Neural progenitor cell (in vitro differentiated cells): ENCODE measurements at places on chromosomes 6 and 20. TPM values are rescaled to one million over a fixed set of nuclear protein-coding genes. Genes with fewer than 3 reads are reported as not detected.
A peak's percentile ranks its signal among the peaks of the same experiment; 100 is the strongest.

- H3K4me3 ChIP-seq = peak overlapping the region; percentile 55
- H3K36me3 ChIP-seq = no peaks in the 10 kb centered on the region
- no peak overlapping the region for H3K27ac ChIP-seq
- peaks cover 8% of the 10 kb centered on the region for H3K27me3 ChIP-seq
These were observed 674 bp downstream of the NRSN1 start for GRCh38 chr6:24126586-24127192.

GRCh38 chr20:63047946-63048345 lies 41.2 kb upstream of the BHLHE23 start:
- no peak overlapping the region for H3K4me3 ChIP-seq
- peaks cover 10% of the 10 kb centered on the region for H3K4me1 ChIP-seq
- no peaks in the 10 kb centered on the region for H3K36me3 ChIP-seq
- H3K27ac ChIP-seq = no peak overlapping the region
- peaks cover 32% of the 10 kb centered on the region for H3K27me3 ChIP-seq
- no peak for DNase-seq

- no peaks in the 10 kb centered on the region for H3K4me1 ChIP-seq
- H3K36me3 ChIP-seq = no peaks in the 10 kb centered on the region
- DNase-seq = no peak
These were observed 17.4 kb downstream of the PEX3 start for GRCh38 chr6:143468026-143468425.

- H3K36me3 ChIP-seq = no peaks in the 10 kb centered on the region
- peak overlapping the region; percentile 52 for H3K4me3 ChIP-seq
- H3K27ac ChIP-seq = no peak overlapping the region
- H3K4me1 ChIP-seq = peaks cover 10% of the 10 kb centered on the region
- H3K27me3 ChIP-seq = peaks cover 100% of the 10 kb centered on the region
These were observed 1.1 kb upstream of the FOXQ1 start for GRCh38 chr6:1310628-1311399.

GRCh38 chr20:16929756-16930155 lies 181.6 kb downstream of the OTOR start:
- H3K27ac ChIP-seq = no peak overlapping the region
- no peak overlapping the region for H3K4me3 ChIP-seq
- H3K36me3 ChIP-seq = no peaks in the 10 kb centered on the region
- H3K27me3 ChIP-seq = no peaks in the 10 kb centered on the region
- no peak for DNase-seq
- H3K4me1 ChIP-seq = no peaks in the 10 kb centered on the region

DNA sequence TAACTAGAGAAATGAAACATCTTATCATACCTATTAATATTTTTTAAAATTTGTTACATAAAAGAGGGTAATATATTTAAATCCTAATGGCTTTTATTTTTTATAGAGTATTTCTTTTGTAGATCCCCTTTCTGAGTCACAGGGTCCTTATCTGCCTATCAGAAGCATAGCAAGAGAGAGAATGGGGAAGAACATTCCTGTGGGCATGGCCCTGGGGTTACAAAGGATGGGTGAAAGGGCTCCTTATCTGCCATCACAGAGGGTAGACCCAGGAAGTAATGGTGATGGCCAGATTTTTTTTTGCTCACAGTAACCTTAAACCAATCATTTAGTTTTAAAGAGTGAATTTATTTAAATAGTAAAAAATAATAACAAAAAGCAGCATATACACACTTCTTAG lies 582.1 kb upstream of the HTR1E start:
- no peaks in the 10 kb centered on the region for H3K4me1 ChIP-seq
- H3K4me3 ChIP-seq = no peak overlapping the region
- H3K36me3 ChIP-seq = no peaks in the 10 kb centered on the region
- DNase-seq = no peak
- no peak overlapping the region for H3K27ac ChIP-seq

DNA sequence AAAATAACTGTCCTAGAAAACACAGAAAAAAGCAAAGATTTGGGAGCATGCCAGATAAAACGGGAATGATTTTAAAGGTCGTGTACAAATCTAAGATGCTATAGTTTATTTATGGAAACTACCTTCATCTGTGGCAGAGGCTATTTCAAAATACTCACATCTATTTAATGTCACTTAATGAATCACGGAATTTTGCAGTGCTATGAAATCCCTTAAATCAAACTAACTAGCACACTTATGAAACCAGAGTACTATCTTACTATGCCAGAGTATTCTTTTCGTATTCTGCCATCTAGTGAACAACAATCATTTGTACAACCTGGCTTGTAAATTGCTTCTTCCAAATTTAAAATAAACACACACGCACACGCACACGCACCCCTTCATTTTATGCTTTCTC lies 77.9 kb upstream of the BMP5 start:
- no peak overlapping the region for H3K27ac ChIP-seq
- H3K36me3 ChIP-seq = no peaks in the 10 kb centered on the region
- no peaks in the 10 kb centered on the region for H3K27me3 ChIP-seq
- no peak for DNase-seq
- H3K4me1 ChIP-seq = no peaks in the 10 kb centered on the region

ARMC12 gene
- total RNA-seq = 1.0 and 1.9 TPM in 2 replicates

OOEP gene
- not detected in 2 replicates for total RNA-seq

RFX6 gene
- total RNA-seq = not detected in 2 replicates

IP6K3 gene
- 2.9 and 4.6 TPM in 2 replicates for total RNA-seq

GRCh38 chr6:79630380-79630882 lies 698 bp upstream of the SH3BGRL2 start:
- H3K27ac ChIP-seq = no peak overlapping the region
- no peaks in the 10 kb centered on the region for H3K36me3 ChIP-seq
- no peak for DNase-seq

- no peaks in the 10 kb centered on the region for H3K27me3 ChIP-seq
- peaks cover 7% of the 10 kb centered on the region for H3K4me1 ChIP-seq
- H3K27ac ChIP-seq = no peak overlapping the region
- H3K36me3 ChIP-seq = no peaks in the 10 kb centered on the region
These were observed 24.0 kb downstream of the HLA-DPA1 start for GRCh38 chr6:33049323-33050013.

DNA sequence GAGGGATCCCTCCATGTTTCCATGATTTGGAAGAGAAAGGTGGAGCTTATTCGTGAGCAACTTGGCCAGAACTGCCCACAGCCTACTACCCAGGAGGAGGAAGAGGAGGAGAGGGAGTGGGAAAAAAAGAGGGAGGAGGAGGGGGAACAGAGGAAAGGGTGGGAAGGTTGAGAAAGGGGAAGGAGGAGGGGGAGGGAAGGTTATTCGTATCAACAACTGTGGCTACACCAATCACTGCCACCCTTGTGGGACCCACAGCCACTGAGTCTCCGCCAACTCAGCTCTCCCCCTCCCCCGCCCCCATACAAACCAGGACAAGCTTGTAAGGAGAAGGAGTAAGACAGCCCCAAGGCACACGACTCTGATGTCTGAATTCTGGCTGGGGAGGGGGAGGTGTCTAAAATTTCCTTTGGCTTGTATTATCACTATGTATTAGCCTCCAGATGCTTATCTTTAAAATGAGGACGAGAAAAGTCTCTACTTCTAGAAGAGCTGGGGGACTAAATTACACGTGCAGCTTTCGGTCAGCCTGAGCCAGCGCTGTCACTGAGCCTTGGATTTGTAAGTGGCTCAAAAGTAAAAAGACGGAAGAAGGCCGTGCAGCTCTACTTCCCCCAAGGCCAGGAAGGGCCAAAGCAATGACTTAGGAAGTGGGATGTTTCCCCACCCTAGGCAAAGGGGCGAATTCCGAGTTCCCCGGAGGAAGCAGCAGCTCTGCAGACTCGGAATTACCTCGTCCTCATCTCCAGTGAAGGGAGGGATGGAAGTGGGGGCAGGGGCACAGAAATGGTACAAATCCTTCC lies 1.0 kb downstream of the FKBP1A start:
- H3K4me3 ChIP-seq = peak overlapping the region; percentile 78
- peak; percentile 32 for DNase-seq
- no peaks in the 10 kb centered on the region for H3K36me3 ChIP-seq
- H3K27me3 ChIP-seq = peaks cover 33% of the 10 kb centered on the region

DNA sequence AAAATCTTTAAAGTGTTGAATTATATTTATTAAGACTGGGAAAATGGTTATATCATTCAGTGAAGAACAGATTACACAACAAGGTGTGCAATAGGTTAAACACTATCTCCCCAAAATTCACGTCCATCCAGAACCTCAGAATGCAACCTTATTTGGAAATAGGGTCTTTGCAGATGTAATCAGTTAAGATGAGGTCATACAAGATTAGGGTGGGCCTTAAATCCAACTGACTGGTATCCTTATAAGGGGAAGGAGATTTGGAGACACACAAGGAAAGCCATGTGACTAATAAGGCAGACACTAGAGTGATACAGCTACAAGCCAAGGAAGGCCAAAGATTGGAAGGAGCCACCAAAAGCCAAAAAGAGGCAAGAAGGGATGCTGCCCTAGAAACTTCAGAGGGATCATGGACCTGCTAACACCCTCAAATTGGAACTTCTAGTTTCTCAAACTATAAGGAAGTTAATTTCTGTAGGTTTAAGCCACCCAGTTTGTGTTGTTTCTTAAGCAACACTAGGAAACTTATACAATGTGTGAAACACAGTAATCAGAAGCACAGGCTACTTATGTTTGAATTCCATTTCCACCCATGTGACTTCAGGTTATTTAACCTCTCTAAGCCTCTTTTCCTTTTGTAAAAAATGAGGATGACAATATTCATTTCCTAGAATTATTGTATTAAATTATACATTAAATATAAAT lies 16.9 kb downstream of the ILRUN start:
- no peak overlapping the region for H3K4me3 ChIP-seq
- H3K36me3 ChIP-seq = no peaks in the 10 kb centered on the region
- H3K4me1 ChIP-seq = no peaks in the 10 kb centered on the region
- H3K27me3 ChIP-seq = no peaks in the 10 kb centered on the region

- H3K36me3 ChIP-seq = no peaks in the 10 kb centered on the region
- no peaks in the 10 kb centered on the region for H3K27me3 ChIP-seq
- DNase-seq = peak; percentile 84
- H3K27ac ChIP-seq = no peak overlapping the region
These were observed 97.0 kb upstream of the AGPAT4 start for GRCh38 chr6:161370880-161371279.
